Placental pericyte (primary cell): ENCODE measurements at places on chromosomes 1 and 21. TPM values are rescaled to one million over a fixed set of nuclear protein-coding genes. Genes with fewer than 3 reads are reported as not detected.

Gene SHE
- total RNA-seq, result under 0.01 TPM in 1 of 2 replicates, not detected in the other

Gene OR2T29
- total RNA-seq, result not detected in 2 replicates

Gene AJAP1
- total RNA-seq, result 1.3 TPM in 2 replicates

Gene VHLL
- total RNA-seq, result 0.29 TPM in 1 of 2 replicates, not detected in the other

Gene HYI
- 126 and 202 TPM in 2 replicates for total RNA-seq

Gene GJA9
- total RNA-seq, result not detected in 2 replicates

Gene CENPF
- 1.1 and 71.9 TPM in 2 replicates for total RNA-seq

Gene CR1L
- not detected in 2 replicates for total RNA-seq

Gene TNFSF18
- 2.6 and 6.3 TPM in 2 replicates for total RNA-seq

Gene PLA2G2D
- total RNA-seq, result not detected in 2 replicates

Gene CPLANE2
- 13.9 and 24.7 TPM in 2 replicates for total RNA-seq

Gene MPZ
- total RNA-seq, result 0.44 and 1.1 TPM in 2 replicates

Gene PLA2G5
- total RNA-seq, result not detected in 2 replicates

Gene CFAP74
- total RNA-seq, result not detected in 2 replicates

Gene RBP7
- not detected in 2 replicates for total RNA-seq

Gene TPTE
- total RNA-seq, result 1.1 TPM in 1 of 2 replicates, not detected in the other

Gene CDA
- total RNA-seq, result 0.66 and 2.0 TPM in 2 replicates

Gene ANGPTL3
- under 0.01 TPM in 1 of 2 replicates, not detected in the other for total RNA-seq

Gene RNU1-1
- under 0.01 TPM in 2 replicates for total RNA-seq

Gene ARID4B
- 20.4 and 25.3 TPM in 2 replicates for total RNA-seq
